ENCODE measurements at places on chromosomes 12 and 14.

GRCh38 chr14:67416810-67417209, 4.8 kb upstream of the PLEK2 start:
- DNase-seq, result peak; percentile 10

GRCh38 chr14:43647302-43647701, 859.8 kb downstream of the FSCB start:
- no peak for DNase-seq

DNA sequence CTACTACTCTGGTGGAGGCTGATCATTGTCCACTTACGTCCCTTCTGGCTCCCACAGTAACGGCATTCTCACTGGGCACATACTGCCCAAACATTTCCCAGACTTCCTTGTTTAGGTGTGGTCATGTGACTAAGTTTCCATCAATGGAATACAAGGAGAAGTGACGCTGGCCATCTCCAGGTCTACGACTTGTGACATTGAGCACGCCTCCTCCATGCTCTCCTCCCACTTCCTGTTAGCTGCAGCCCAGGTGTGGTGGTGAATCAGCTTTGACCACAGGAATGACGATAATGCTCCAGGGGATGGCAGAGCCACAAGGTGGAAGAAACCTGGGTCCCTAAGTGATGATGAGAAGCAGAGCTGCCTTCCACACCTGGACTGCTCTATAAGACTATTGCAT, 6.0 kb upstream of the SLC24A4 start:
- DNase-seq, result no peak

GRCh38 chr12:45745861-45746277, 16.4 kb downstream of the ARID2 start:
- no peak for DNase-seq

DNA sequence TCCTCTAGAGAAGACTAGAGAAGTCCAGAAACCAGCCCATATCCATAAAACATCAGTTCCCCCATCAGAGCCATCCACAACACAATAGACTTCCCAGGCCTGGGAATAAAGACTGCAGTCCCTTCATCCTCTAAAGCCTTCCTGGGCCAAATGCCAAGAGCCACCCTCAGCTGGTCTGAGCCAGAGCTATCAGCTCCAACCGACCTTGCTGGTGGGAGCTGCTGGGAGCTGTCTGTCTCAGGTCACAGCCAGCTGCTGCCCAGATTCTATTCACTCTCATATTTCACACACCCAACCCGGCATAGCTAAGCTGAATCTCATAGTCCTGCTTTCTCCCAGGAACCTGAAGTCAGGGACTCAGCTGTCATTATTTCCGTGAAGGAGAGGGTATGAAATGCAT, 10.9 kb upstream of the TFCP2 start:
- DNase-seq, result no peak

GRCh38 chr12:47207340-47207717, 127.6 kb upstream of the AMIGO2 start:
- DNase-seq, result peak; percentile 18

DNA sequence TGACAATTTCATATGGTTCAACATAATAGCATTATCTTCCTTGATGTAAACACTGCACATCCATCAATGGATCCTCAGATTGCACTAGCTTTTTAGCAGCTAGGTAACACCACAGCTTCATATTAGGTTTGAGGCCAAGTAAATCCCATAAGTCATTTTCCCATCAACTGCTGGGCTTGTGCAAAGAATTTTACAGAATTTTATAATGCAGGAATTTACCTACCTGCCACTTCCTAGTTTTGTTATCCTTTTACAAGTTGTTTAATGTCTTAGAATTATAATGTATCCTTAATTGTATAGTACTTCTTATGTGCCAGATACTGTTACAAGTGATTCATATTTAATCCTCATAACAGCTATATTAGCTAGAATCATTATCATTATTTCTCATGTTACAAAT, 36.4 kb downstream of the CPNE8 start:
- no peak for DNase-seq

DNA sequence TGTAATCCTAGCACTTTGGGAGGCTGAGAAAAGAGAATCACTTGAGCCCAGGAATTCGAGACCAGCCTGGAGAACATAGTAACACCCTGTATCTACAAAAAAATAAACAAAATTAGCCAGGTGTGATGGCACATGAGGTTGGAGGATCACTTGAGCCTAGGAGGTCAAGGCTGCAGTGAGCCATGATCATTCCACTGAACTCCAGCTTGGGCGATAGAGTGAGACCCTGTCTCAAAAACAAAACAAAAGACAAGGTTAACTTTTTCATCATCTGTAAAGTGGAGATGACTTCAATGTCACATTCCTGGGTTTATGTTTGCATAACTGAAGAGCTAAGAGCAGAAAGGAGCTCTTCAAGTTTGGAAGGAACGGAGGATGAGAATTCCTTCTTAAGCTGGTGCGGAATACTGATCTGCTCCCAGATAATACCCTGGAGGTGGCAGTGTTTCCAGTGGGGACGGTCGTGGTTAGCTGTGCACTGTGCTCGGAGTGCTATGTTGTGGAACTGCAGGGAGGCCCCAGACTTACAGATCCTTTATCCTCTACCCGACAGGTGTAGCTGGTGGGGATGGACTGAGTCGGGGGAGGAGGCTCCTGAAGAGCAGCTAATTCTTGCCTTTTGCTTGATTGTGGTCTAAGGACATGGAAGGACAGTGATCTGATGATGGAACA, 22.5 kb upstream of the BICD1 start:
- DNase-seq, result no peak

DNA sequence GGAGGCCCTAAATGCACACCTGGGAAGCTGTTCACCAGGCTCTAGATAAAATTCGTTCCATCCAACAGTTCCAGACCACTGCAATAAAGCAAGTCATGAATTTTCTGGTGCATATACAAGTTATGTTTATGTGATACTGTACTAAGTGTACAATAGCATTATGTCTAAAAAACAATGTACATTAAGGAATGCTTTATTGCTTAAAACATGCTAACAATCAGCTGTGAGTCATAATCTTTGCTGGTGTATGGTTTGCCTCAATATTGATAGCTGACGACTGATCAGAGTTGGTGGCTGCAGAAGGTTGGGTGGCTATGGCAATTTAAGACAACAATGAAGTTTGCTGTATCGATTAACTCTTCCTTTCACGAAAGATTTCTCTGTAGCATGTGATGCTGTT, 52.3 kb downstream of the ATG14 start:
- no peak for DNase-seq

DNA sequence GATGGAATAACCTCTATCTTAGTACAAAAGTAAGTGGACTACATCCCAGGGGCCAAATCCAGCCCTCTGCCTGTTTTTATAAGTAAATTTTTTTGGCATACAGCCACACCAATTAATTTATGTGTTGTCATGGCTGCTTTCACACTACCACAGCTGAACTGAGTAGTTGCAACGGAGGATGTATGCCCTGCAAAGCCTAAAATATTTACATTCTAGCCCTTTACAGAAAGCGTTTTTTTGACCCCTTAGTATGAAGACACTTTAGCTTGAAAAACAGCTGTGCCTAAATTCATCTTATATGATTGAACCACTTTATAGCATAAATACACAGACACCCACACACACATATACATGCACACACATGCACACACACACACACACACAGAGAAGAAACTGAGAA, 501.6 kb downstream of the EGLN3 start:
- DNase-seq, result no peak

- DNase-seq, result no peak
These were observed 2.6 kb downstream of the ZC3H14 start for GRCh38 chr14:88565427-88565826.

DNA sequence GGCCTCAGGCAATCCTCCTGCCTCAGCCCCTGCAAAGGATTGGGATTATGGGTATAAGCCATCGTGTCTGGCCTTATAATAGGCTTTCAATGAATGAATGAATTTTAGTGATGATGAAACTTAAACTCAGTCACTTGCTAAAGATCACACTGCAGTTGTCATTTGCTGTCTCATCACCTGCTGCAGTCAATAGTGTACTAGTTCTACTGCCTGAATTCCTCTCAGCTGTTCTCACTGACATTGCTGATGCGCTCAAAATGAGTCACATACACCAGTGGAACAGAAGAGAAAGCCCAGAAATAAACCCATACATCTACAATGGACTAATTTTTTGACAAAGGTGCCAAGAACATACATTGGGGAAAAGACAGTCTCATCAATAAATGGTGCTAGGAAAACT, 5.6 kb upstream of the SYNJ2BP start:
- DNase-seq, result no peak

- no peak for DNase-seq
These were observed 58.0 kb downstream of the TRAFD1 start for GRCh38 chr12:112183141-112184021.

DNA sequence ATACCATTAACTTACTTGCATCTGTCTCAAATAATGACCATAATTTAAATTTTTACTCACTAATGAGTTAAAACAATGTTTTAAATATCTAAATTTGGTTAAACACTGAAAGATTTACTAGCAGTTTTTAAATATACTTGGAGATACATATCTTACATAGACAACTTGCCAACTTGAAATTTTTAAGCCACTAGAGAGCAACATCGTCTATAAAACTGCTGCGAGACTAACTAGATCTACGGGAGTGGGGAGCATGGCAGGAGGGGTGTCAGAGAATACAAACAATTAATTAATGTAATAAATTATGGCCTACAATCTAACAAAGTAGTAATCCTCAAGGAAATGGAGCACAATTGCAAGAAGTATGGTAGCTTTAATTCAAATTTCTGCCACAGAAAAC, 120.4 kb downstream of the LRRIQ1 start:
- DNase-seq, result no peak

DNA sequence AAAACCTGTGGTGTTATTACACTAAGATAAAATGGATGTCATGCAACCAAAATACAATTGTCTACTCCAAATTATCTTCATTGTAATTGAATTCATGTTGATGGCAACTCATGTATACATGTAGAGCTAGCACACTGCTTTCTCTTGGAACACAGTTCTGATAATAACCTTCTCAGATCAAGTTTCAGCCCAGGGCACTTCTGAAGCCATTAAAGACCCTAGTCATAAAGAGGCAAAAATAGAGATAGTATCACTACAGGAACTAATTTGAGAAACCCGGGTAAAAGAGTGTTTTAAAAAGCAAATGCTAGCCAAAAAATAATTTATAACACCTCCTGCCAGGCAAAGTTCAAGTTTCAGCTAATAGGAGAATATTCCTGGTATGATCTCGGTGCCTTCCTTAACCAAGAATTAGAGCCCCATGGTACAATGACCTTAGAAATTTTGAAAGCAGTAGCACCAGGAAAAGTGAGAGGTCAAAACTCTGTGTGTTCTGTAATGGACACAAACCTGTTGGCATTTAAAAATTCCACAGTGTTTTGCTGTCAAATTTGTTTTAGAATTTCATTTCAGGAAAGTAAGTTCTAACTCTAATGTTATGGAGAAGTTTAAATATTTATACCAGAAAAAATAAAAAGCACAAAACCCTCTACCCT, 105.0 kb upstream of the FRMD6 start:
- no peak for DNase-seq

DNA sequence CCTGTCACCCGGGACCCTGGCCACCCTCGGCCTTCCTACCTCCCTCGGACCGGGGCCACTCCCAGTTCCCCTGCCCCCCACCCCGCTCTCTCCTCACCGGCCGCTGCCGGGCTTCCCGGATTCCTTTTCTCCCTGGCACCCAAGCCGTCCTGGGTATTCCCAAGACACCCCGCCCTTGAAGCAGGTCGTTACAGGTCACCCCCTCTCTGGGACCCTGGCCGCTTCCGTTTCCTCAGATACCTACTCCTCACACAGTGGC, 493 bp downstream of the NUMB start:
- no peak for DNase-seq

GRCh38 chr12:14780859-14781258, 22.4 kb downstream of the WBP11 start:
- DNase-seq, result no peak

DNA sequence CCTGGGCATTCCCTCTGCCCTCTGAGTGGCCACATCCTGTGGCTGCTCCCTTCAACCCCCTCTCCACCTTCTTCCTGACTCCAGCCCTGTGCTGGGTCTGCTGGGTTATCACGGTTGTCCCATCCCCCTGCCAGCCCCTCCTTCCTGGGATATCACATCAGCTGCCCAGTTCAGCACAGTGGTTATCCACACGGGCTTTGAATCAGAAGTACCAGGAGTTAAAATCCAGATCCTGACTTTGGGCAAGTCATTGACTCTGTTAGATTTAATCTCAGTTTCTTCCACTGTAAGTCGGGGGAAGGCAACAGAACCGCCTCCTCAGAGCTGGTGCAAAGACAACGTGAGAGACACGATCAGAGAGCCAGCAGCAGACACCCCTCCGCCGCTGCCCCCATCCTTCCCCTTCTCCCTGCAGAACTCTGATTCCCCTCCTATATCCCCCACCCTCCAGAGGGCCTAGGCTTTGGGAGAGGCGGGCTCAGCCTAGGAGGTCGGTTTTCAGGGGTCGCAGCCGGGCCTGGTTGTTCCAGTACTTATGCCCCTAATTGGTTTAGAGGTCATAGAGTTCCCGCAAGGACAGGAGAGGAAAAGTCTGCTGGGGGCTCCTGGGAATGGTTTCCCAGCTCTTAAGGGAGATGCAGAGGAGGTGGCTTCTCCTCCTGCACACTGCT, 42.5 kb downstream of the PRIMA1 start:
- no peak for DNase-seq

DNA sequence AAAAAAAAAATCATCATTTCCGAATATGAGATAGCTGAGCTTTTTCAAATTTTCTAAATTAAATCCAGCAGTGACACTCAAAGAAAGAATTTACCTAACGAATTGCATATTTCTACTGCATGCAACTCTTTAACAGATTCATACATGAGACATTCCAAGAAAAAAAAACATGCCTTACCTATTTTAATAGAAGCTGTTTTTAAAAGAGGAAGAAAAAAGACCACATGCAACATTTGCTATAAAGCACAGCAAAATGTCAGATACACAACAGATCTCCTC, 18.5 kb downstream of the CORO1C start:
- no peak for DNase-seq

- no peak for DNase-seq
These were observed 42.7 kb upstream of the CDKN3 start for GRCh38 chr14:54354096-54354495.

- peak; percentile 88 for DNase-seq
These were observed 7.6 kb upstream of the PFDN5 start for GRCh38 chr12:53287741-53288216.

DNA sequence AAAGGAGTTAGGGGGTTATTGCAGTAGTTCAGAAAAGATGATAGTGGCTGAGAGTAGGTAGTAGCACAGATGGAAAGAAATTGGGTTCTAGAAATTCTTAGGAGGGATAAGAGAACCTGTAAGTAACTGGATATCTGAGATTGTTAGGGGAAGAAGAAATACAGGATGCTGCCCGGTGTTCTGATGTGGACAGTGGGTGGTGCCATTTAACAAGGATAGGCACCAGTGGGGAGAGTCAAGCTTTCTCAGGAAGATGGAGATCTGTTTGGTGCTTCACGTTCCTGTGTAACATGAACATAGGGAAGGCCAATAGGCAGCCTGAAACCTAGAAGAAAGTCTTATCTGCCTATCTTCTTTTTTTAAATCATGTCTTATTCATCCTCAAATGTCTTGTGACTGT, 245.9 kb downstream of the NPAS3 start:
- no peak for DNase-seq
